ENCODE measurements at places on chromosomes 7 and 10.

GRCh38 chr10:93199191-93199751, 125.6 kb downstream of the CYP26A1 start:
- no peak for DNase-seq

- peak; percentile 67 for DNase-seq
Observed at GRCh38 chr10:33483124-33483815, 148.8 kb upstream of the NRP1 start.

- DNase-seq = no peak
Observed at GRCh38 chr10:11167233-11167966, 149.7 kb downstream of the CELF2 start.

DNA sequence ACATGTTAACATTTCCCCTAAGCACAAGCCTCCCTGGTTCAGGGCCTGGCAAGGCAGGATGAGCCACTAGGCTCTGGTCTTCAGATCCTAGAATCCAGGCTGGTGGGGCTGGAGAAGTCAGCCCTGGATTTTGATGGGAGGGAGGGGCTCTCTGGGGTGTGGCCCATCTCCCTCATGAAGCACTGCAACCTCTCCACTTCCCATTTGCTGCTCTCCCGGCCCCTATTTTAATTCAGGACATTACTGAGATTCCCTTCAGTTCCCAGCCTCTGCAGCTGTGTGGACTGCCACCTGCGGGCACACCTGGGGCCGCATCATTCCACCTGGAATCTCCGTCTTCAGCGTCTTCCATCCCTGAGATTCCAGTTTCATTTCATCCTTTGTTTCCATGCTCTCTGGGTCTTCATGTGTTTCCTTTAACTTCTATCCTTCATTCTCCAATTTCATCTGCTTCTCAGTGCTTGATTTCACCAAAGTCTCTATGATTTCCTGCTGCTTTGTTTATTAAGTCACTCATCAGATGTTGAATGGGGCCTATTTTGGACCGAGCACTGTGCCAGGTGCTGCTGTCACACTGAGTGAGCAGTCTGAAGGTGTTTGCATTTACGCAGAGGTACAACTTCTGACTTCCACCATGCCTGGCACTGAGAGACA, 253.6 kb downstream of the WDR37 start:
- DNase-seq = no peak

- no peak for DNase-seq
Observed at GRCh38 chr7:21616091-21616490, 73.3 kb downstream of the DNAH11 start.

GRCh38 chr7:90455163-90456030, 14.0 kb upstream of the PTTG1IP2 start:
- DNase-seq = peak; percentile 26

- DNase-seq = no peak
Observed at GRCh38 chr10:84987039-84987438, 658.6 kb downstream of the CCSER2 start.

DNA sequence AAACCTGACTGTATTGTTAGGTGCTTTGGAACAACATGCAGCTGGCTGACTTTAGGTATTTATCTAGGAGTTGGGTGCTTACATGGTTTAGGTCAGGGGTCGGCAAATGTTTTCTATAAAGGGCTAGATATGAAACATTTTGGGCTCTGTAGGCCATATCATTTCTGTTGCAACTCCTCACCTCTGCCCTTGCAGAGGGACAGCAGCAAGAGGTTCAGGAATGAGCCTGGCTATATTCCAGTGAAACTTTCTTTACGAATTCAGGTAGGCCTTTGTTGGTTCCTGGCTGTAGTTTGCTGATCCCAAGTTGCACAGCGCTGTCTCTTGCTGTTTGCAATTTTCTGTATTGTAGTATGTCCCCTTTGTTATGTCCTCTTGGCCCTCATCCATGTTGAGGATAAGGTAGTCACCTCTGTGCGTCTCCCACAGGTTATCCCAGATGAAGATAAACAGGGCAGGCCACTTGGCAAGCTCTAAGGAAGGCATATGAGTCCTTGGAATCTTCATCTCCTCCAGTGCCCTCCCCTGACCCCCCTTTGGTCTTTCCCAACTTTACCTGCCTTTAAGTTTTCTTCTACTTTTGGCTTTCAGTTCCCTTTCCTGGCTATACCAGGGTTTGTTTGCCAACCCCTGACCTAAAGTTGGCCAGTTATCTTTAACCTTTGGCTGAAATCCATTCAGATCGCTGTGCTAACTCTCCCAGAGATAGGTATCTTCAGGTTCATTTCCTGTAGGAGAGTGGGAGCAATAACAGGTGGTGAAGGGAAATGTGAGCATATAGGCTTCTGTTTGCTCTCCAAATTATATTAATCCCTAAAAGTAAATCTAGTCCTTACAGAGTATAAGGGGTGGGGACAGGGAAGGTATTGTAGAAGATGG, 36.1 kb downstream of the SGPL1 start:
- DNase-seq = peak; percentile 39

DNA sequence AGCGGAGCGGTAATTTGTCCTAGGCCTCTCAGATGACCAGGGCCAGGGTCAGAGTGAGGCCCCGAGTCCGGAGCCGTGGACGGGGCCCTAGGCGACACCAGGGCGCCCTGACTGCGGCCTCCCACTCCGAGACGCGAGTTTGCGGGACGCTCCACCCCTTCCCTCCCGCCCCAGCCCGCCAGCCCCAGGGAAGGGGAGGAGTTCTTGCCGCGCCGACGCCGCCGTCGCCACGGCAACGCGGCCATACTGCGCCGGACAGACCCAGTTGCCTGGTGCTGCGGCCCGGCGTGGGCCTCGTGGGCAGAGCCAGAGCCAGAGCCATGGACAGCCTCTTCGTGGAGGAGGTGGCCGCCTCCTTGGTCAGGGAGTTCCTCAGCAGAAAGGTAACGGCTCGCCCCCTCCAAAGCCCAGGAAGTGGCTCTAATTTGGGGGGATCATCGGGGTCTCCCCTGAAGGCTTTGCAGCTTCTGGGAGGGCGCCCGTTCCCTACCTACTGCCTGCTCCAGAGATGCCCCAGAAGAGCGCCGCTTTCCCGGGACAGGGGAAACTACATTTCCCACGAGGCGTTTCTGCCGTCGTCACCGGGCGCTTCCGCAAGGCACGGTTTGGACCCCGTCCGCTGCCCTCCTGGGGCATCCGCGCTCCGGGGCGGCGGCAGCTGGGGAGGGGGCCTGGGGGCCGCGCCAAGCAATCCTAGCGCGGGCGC, at the start of gene MINDY4:
Gene MINDY4, plus strand, starts transcription at position 244 of the 706 bp plus-strand sequence. Its CDS starts 77 bp downstream, at position 321.
- peak; percentile 85 for DNase-seq

GRCh38 chr10:34814223-34814912, 728 bp downstream of the PARD3 start:
- peak; percentile 69 for DNase-seq

- no peak for DNase-seq
Observed at GRCh38 chr7:129626896-129627295, 15.4 kb downstream of the NRF1 start.

- no peak for DNase-seq
Observed at GRCh38 chr10:129756912-129757901, 206.9 kb downstream of the EBF3 start.

GRCh38 chr7:147798001-147798400, 792.6 kb upstream of the C7orf33 start:
- DNase-seq = no peak

DNA sequence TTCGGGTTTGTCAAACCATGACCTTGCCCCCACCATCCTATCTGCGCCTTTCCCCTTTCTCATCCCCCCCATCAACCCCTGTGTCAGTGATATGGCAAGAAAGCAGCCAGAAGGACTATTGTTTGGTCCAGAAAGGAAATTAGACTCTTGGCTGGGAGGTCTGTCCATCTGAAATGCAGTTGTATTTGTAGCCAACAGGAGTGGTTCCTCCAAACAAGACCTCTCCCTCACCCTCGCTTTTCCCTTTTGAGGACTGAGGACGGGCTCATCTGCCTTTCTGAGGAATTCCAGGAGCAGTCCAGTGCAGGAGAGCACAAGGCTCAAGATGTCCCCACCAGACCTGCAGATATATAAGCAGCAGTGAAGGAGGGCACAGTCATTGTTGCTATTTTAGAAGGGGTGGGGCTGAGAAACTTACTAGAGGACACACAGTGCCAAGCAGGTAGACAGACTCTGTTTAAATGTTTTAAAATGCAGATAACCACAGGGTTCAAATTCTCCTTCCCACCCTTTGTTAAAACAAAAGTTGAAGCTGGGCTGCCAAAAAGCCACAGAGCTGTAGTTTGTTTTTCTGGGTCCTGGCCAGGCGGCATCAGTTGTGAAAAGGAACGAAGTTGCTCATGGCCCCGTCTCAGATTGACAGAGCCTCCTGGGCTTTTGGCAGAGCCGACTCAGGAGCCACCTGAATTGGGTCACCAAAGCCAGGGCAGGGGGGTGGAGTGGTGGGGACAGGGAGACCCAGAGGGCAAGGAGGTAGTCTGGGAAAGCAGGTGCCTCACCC, 37.3 kb downstream of the CYP17A1 start:
- DNase-seq = no peak

GRCh38 chr10:78784546-78784945, 284.2 kb upstream of the ZMIZ1 start:
- DNase-seq = no peak

- DNase-seq = no peak
Observed at GRCh38 chr7:133099633-133100286, 17.9 kb upstream of the CHCHD3 start.

DNA sequence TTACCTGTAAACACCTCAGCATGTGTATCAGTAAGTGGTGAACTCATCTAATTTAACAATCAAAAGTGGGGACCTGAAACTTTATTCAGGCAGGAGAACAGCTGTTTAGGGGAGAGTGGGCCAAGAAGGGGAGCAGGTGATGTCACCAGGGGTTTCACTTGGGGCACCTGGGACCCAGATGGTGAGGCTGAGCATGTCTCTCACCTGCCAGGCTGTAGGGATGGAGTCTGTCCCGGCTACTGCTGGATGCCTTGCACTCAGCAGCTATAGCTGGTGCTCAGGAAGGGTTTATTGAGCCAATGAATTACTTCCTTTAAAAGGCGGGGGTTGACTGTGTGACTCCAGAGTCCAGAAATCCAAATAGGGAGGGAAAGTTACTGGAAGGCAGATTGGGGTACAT, 23.0 kb downstream of the CDH23 start:
- DNase-seq = no peak

DNA sequence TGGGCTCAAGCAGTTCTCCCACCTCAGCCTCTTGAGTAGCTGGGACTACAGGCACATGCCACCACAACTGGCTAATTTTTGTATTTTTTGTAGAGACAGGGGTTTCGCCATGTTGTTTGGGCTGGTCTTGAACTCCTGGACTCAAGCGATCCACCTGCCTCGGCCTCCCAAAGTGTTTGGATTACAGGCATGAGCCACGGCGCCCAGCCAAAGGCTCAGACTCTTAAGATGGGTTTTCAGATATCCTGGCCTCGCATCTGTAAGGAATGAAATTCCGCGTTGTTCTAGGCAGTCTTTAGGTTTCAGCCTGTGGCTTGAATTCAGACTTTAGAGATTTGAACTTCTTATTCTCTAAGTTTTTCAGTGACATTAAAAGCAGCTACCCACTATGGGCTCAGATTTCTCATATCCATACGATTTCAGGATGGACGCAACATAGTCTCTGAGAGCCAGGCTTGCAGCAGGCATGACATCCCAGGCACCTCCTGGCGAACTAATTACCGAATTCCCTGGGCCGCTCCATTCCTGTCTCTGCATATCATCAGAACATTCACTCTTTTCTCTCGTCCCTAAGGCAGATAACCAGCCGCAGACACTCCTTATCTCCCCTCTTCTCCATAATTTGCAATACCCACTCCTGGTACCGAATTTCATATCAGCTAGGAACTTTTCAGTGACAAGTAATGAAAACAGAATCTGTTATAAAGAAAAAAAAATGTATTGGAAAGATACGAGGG, 29.7 kb downstream of the IL15RA start:
- DNase-seq = no peak

DNA sequence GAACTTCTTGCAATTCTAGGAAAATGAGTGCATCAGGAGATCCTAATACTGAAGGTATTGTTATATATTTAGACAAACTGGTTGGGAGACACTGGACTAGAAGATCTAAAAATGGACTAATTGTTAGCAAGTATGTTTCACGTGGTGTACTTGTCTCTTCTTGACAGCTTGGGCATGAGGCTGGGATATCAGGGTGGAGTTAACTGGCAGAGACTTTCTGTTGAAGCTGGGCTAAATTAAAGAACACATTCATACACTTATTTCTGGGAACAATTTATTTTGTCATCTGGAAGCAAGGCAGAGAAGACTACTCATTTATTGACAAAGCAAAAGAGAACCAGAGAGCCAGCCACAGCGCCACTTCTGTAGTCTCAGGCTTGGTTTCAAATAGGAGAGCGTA, 25.9 kb downstream of the TYW1 start:
- DNase-seq = no peak
